ENCODE measurements at places on chromosomes 12 and 14.

DNA sequence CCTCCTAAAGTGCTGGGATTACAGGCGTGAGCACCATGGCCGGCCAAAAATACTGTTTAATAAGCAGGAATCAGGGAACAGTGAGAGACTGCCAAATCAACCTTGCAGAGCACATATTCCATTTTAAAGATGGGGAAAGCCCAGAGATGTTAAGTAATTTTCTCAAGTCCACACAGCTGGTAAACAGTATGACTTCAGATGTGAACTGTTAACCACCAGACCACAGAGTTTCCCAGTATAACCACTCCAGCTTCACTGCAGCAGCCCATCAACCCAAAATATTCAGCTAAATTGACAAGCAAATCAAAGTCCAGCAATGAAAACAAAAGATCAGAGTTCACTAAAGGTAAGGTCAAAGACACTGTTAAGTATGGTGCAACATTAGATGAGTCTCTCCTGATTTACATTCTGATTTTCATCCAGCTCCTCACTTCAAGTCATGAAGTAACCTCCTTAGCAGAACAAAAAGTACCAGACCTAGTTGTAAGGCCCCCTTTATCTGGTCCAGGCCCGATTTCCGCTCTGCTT, 82.1 kb downstream of the TRAFD1 start:
- no peak for DNase-seq

GRCh38 chr12:63867053-63867452, 22.6 kb downstream of the SRGAP1 start:
- no peak for DNase-seq

DNA sequence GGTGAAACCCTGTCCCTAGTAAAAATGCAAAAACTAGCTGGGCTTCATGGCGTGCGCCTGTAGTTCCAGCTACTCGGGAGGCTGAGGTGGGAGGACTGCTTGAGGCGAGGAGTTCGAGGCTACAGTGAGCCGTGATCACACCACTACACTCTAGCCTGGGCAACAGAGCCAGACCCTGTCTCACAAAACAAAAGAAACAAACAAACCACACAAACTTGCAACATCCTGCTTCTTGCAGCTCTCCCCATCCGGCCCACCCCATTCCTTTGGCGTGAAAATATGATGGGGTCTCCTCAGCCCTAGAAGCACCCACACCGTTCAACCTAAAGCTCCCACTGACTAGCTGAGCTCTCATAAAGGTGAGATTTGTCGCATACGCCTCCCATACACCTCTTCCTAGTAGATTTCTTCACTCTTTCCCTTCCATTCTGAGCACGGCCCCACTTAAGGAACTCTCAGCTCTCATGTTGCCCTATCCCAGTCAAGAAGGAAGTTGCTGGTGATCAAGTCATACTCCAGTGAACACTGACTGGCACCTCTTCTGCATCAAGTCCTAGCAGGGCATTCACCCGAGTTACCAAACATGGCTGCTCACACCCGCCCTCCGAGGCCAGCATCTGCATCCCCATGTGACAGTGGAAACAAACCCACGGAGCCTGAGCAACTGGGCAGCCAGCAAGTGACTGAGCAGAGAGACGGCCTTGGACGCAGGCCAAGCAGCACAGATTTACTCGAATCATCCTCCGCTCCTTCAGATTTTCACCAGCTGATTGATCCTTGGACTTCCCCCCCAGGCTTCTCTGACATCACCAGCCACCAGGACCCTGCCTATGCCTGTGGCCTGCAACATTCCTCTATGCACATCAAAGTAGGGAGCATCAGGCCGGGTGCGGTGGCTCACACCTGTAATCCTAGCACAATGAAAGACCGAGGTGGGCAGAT, 18.9 kb upstream of the CD27 start:
- DNase-seq, result no peak

DNA sequence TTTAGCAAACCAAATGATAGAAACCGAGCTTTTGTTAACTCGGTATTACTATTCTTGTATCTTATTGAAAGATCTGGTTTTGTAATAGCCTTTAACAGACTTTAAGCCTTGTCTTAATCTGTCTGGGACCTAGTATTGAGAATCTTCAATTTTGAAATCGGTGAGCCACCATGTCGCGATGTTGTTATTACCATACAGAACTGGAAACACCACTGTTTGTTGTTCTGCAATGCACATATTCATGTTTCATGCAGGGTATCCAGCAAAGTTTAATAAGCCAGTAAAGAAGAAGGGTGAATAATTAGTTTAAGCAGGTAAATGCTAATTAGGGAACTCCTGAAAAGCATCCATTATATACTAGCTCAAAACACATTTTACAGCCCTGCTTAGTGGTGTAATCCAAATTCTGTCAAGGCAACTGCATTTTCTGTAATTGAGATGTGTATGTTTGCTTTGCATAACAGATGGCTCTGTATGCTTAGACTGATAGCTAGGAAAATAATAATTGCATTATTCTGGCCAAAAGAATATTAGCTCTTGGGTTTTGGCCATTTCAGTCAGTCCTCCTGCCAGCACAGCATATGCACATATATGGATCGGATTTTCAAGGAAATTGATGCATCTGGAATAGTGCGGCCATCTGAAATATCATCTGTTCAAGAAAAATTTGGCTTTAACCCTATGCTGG, 389.2 kb downstream of the EGLN3 start:
- no peak for DNase-seq

DNA sequence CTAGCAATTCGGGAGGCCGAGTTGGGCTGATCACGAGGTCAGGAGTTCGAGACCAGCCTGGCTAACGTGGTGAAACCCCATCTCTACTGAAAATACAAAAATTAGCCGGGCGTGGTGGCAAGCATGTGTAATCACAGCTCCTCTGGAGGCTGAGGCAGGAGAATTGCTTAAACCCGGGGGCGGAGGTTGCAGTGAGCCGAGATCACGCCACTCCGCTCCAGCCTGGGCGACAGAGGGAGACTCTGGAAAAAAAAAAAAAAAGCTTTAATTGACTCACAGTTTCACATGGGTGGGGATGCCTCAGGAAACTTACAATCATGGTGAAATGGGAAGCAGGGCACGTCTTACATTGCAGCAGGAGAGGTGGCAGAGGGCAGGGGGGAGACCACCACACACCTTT, 30.6 kb upstream of the SLC2A3 start:
- DNase-seq, result no peak

Measured in HS-27A (cell line).